ENCODE measurements at places on chromosomes 13 and 19.

- DNase-seq: no peak
Measured at GRCh38 chr19:46737298-46737654, 8.6 kb upstream of the FKRP start.

DNA sequence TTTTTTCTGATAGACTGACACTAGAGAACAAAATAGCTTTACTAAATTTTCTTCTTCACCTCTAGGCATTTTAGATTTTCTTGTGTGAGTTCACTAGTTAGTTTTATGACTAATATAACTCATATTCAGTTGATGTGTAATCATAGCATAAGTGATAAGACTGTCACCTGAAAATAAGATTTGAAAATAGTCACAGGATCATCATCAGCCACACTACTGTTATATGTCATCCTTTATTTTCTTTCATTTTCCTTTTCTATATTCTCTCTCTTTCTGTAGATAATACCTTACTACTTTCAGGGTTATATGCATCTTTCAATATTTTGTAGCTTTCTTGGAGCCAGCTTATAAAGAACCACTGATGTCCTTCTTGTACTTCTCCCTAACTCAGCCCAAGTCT, 292.6 kb downstream of the TDRD3 start:
- no peak for DNase-seq

GRCh38 chr13:40920826-40921225, 98.3 kb downstream of the ELF1 start:
- DNase-seq: no peak

DNA sequence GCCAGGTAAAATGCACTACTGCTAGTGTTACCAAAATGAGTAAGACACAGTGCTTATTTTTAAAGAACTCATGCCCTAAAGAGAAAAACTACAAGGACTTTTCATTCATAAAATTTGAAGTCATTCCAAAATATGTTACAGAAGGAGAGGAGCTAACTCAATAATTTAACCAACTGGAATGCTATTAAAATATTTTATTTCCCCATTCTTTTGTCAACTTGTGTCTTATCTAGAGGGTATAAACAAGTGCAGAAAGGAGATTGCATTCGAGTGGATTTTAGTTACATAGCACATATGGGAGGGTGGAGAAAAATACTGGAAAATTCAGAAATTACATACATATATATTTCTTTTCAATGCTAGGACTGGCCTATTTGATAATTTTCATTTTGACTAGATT, 131.0 kb upstream of the IRS2 start:
- no peak for DNase-seq

DNA sequence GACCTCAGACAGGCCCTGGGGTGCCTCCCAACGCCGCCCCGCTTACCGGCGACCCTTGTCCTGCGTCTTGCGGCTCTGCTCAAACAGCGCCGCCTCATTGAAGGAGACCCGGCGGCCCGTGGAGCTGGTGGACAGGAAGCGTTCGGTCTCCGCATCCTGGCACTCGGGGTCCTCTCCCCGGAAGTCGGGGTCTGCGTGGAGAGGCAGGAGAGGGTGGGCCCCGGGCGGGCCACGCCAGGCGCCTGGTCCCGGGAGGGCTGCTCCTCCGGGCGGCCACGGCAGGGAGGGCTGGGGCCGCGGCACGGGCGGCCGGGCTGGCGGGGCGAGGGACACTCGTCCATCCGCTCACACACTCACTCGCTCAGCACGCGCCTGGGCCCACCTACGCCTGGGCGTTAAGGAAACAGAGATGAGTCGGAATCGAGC, 2.8 kb downstream of the CBARP start:
- no peak for DNase-seq

- no peak for DNase-seq
Measured at GRCh38 chr19:19434483-19435045, 29.1 kb downstream of the GATAD2A start.

GRCh38 chr13:32530841-32531253, 7.7 kb downstream of the N4BP2L2 start:
- no peak for DNase-seq

DNA sequence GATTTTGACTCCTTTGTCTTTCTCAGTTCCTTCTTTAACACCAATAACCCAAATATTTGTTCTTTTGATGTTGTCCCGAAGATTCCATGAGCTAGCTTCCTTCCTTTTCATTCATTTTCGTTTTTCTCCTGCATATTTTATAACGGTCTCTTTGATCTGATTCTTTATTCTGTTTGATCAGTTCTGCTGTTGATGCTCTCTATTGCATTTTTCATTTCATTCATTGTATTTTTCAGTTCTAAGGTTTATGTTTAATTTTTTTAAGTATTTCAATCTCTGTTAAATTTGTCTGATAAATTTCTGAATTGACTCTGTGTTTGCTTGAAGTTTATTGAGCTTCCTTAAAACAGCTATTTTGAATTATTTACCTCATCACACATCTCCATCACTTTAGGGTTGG, 68.4 kb upstream of the LRCH1 start:
- DNase-seq: no peak
